ENCODE measurements at places on chromosomes 4 and X.

- DNase-seq, result no peak
Observed at GRCh38 chr4:37244583-37245390, at the start of gene NWD2. NWD2 (plus strand) TSS chr4:37244743; CDS start chr4:37245068, 325 bp downstream.

GRCh38 chr4:186570193-186570996, 15.0 kb upstream of the MTNR1A start:
- DNase-seq, result no peak

DNA sequence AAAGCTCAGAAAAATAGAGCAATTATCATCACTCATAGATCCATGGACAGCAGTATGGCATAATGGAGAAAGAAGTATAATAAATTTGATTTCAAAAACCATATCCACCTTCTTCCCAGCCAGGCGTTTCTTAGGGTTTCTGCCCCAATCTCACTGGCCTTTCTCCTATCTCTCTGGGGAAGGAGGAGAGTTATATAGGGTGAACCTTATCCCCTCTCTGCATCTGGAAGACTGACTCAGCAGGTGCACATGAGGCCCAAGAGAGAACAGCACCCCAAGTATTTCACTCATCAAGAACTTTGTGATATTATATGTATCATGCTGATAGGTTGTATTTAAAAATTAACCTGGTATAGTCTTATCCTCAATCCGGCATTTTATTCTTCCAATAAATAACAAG, 318.8 kb upstream of the RASGEF1B start:
- no peak for DNase-seq

GRCh38 chrX:71283403-71284143, at the start of gene NONO:
NONO (plus strand) TSS chrX:71283635; CDS start chrX:71290638, 7,003 bp downstream.
- DNase-seq, result peak; percentile 72

DNA sequence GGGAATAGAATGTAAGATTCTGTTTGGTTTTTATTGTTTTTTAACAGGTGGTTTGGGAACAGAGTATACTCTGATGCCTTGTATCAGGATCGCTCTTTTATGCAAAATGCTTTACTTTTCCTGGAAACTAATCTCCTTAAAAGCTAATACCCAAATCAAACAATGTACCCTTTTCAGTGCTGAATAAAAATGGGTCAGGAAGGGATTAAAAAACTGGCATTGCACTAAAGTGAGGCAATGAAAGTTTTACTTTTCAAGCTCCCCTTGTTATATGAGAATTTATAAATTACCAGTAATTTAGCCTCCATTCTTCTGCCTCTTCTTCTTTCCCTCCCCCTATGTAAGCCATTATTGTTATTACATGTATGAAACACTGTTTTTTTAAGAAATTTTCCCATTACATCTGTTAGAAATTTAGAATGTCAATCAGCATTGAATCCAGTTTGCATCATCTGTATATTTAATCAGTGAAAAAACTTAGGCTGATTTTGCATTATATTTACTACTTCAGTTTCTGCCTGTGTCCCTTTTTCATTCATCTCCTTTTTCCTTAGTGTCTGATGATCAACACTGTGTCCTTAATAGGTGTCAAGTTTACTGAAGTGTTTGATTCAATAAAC, 89.7 kb upstream of the NPNT start:
- DNase-seq, result no peak

DNA sequence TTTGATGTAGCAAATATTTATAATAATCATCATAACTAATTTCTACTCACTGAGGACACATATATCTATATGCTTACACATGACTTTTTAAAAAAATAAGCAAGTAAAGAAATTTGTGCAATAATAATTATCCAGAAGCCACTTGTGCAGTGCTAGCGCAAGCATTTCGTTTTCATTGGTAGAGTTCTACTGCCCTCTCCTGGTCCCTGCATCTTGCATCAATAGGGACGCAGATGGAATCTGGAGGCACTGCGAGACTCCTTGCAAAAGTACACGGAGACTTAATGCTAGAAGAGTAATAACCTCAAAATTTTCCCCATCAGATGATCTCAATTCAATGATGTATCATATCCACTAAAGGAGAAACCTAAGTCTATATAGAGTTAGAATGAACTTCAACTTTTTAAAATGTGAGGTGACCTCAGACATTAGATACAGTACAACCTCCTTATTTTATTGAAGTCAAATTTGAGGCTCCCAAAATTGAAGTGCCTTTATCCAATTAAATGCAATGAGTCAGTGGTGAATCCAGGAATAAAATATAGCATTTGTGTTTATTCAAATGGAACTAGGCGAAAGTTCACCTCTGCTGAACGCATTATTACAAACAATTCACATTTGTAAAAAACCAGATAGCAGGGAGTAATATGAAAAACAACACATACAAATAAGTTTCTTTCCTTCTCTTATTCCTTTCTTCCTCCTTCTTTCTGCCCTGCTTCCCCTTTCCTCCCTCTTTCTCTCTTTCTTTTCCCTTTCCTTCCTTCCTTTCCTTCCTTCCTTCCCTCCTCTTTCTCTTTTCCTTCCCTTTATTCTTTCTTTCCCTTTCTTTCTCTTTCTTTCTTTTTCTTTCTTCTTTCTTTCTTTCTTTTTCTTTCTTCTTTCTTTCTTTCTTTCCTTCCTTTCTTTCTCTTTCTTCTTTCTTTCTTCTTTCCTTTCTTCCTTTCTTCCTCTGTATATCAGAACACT, 450.0 kb downstream of the ANKRD50 start:
- peak; percentile 1 for DNase-seq

GRCh38 chr4:20338841-20339240, 87.1 kb downstream of the SLIT2 start:
- DNase-seq, result no peak

DNA sequence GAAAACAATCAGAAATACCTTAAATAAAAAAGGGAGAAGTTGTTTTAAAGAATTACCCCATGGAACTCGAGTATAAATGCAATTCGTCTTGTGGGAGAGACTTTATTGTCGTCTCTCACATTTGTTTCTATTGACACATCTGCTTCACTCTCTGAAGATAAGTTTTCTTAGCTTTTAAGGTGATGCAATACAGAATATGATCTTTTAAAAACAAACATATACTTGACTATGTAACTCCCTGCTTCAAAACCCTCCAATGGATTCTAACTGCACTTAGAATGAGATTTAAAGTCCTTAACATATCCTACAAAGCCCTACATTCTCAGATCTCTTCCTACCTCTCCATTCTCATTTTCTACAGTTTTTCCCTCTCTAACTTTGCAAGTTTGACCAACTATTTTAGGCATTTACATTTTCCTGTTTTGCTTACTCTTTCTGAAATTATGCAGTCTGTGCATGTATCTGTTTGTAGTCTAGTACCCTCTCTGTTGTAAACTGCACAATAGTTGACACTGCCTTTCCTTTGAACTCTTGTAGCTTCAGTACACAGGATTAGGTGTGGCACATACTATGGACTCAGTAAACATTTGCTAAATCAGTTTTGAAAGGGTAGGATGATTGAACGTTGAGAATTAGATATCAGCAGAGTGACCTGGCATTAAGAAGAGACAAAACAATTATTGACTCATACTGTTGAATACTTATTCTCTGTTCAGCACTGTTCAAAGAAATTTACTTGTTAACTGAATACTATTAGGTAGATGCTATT, 59.8 kb downstream of the AGTR2 start:
- no peak for DNase-seq

DNA sequence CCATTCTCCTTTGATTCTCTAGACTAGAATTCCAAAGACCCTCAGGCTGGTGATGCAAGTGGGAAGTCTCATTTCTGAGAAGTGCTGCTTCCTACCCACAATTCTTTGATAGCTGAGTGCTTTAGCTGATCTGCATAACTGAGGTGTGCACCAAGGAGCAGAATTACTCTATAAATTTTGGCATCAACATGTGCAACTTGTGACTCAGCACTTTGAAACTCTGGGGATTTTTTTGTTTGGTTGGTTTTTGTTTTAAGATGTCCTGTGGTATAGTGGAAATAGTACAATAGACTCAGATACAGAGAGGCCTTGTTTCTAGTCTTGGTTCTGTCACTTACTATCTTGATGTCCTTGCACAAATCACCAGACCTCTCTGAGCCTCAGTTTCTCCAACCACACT, 148.4 kb downstream of the AR start:
- no peak for DNase-seq

- no peak for DNase-seq
Observed at GRCh38 chrX:127908384-127908783, 143.8 kb downstream of the ACTRT1 start.

DNA sequence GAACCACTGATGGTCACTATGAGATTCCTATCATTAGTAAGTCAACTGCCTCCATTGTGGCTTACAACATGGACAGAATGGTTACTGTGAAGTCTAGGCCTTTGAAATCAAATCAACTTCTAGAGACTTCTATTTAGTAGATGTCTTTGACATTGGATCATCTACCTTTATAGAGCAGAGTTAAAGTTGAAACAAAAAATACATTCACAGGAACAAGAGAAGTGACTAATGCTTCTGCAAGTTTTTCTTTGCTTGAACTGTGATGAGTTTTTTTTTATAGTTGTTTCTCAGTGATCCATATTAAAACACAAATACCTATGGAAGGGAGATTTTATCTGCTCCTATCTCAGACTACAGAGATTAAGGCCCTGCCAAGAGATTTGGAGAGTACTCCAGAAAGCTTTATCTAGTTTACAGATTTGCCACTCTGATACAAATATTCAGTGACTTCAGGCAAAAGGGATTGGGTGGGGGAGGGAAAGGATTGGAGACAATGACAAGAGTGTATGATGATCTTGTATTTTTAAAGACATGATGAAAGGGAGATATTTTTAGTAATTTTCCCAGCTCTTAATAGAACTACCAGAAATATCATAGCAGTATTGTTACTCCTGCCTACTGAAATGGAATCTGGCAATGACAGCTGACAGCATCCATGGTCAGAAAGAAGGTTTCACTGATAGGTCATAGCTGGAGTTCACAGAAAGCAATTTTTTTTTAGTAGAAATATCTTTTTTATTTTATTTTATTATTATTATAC, 16.0 kb upstream of the EPGN start:
- DNase-seq, result no peak

DNA sequence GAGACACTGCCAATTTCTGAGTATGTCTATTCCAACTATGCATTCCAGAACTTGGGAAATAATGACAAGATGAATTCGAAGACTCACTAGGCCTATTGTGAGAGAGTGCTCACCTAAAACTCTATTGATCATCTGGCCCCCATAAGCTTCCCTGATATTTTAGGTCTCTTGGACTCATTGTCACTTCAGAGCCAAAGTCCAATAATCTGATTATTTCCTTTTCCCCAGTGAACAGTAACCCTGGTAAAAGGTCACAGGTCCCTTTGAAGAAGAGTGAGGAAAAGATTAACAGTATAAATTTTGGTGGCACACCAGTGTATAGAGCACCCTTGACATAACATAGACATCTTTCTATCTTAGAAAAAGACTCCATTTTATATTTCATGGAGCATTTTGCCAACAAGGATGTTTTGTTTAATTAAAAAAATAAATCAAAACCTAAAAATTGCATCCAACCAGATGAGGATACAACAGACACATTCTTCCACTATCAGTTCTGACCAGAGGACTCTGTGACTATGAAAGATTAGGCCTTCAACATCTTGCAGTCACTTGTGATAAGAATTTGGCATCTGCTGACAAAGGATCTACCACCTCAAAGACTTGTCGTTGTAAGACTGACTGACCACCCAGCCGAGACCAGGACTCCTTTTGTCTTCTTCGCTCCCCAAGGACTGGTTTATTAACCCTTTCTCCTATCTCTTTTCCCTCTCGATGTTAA, 191.9 kb downstream of the MAB21L2 start:
- DNase-seq, result no peak

- DNase-seq, result no peak
Observed at GRCh38 chrX:139298437-139298836, 232.1 kb upstream of the F9 start.

All from activated gamma-delta T cell treated with anti-CD3 and anti-CD28 coated beads, Interleukin-2, amount 50 U/mL, for 16 hours (primary cell).